ENCODE measurements at places on chromosomes 2 and 18.

DNA sequence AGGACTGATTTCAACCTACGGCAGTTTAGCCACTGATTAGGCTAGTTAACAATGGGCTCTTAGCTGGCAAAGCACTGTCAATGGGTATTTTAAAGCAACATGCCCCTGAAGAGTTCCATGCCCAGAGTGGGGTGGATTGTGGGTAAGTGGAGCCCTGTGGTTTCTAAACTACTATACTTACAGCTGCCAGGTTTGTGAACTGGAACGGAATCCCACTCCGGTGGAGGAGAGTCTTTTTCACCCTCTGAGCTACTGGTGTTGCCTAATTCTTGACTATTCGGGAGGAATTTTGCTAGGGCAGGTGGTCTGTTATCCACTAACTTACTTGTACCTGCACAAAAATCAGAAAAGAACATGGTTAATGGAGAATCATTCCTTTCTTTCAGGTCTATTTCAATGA is 52.6 kb downstream of the ZAP70 start:
- no peak for DNase-seq

DNA sequence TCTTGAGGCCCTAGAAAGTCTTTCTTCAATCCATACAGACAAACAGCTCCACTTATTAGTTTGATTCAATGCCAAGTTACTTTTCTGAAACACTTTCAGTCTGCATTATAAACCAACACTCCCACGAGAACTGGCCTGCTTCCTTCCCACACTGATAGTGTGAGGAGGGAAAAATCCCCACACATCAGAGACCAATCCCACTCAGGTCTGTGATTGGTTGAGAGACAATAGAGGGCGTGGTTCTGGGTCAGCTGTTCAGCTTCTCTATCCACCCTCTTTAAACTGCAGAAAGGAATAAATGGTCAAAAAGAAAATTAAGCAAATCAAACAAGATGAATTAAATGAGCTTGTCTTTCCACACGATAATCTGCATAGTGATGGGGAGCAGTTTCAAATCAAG is 152.5 kb downstream of the NRP2 start:
- no peak for DNase-seq

GRCh38 chr2:229586012-229586411 is 128.3 kb downstream of the DNER start:
- DNase-seq, result no peak

DNA sequence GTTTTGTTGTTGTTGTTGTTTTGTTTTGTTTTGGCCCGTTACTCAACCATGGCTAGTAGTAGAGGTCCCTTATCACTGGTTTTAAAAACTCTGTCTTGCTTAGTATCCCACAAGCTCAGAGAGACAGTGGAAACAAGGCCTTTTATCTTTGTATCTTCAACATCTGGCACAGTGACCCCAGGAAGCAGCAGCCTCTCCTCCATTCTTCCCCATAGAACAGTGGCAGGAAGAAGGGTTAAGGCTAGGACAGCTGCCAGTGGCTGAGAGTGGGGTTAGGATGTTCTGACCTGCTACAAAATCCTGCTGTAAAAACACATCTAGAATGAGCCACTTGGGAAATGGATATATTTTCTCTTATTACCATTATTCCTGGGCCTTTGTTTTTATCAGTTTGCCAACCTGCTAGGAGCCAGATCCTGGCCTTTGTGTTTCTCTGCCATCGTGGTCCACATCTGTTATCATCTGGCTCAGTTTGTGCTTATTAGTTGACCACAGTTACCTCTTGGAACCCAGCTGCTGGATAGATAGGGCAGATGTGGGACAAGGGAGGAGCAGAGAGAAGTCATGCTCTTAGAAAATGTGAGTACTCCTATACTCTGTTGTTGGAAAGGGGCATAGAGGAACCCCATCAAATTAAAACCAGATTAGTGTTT is 246.8 kb downstream of the AGPS start:
- DNase-seq, result no peak

DNA sequence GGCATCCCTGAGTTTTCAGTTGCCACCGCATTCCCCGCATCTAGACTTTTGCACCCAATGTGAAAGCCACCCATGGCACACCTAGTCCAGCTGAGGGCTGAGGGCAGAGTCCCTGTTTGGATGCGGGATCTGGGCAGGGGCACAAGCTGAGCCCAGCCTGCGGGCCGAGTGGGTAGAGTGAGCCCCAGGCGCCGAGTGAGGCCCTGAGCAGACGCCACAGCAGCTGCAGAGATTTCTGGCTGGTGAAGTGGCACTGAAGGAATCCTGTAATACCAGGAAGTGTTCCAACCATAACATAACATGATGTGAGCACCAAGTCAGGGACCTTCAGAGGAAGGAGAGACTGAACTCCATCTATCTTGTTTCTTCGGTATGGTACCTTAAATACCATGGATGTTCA is 27.7 kb upstream of the FRZB start:
- DNase-seq, result no peak

DNA sequence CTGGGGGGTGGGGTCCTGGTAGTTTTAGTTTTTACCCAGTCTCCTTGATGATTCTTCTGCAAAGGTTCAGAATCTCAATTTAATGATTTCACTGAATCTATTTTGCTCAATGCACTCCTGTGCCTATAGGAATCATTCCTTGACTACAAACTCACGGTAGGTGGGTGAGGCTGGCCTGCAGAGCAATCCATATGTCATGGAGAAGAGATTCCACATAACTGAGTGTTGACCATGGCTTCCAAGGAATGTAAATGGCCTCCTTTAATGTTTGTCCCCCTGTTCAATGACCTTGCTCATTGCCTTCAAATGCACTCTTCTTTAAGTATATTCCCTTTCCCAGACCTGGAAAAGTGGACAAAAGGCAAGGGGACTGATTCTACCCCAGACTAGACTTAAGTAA is 12.5 kb downstream of the FAP start:
- no peak for DNase-seq

GRCh38 chr2:212052412-212053159 is 486.0 kb downstream of the ERBB4 start:
- DNase-seq, result no peak

DNA sequence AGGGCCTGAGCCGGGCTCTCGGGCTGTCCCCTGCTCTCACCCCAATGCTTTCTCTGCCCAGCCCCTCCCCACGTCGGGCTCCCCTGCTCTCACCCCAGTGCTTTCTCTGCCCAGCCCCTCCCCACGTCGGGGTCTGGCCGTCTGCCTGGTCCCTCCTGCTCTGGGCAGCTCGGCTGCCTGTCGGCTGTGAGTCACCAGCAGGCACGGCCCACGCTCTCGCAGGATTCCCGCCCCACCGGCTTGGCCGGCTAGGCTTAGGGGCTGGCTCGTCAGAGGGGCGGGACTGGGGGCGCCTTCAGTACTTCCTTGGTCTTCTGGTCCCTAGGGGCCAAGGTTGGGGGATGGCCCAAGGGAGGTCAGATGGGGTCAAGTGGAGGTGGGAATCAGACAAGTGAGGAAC is 3.3 kb downstream of the BOK start:
- no peak for DNase-seq

- DNase-seq, result no peak
Measured at GRCh38 chr2:237670641-237671040, 43.3 kb downstream of the LRRFIP1 start.

DNA sequence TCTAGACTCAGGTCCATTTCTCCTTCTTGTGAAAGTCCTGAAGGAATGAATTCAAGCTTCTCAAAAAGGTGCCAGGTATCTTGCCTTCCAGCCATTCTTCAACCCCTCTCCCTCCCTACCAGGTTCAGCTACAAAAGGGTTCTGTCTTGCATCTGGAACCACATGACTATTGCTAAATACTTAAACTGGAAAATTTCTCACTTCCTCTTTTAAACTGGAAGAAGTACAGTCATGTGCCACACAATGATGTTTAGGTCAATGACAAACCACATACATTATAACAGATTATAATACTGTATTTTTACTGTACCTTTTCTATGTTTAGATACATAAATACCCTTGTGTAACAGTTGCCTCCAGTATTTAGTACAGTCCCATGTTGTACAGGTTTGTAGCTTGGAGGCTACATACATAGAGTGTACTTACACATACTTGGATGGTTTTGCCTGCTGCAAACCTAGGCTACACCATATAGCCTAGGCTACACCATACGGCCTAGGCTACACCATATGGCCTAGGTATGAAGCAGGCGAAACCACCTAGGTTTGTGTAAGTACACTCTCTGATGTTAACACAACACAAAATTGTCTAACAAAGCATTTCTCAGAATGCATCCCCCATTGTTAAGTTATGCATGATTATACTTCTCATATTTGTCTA is 142.0 kb upstream of the DNMT3A start:
- DNase-seq, result no peak

- DNase-seq, result no peak
Measured at GRCh38 chr2:23354554-23354953, 30.4 kb upstream of the KLHL29 start.

- no peak for DNase-seq
Measured at GRCh38 chr2:43018179-43019024, 208.0 kb downstream of the ZFP36L2 start.

DNA sequence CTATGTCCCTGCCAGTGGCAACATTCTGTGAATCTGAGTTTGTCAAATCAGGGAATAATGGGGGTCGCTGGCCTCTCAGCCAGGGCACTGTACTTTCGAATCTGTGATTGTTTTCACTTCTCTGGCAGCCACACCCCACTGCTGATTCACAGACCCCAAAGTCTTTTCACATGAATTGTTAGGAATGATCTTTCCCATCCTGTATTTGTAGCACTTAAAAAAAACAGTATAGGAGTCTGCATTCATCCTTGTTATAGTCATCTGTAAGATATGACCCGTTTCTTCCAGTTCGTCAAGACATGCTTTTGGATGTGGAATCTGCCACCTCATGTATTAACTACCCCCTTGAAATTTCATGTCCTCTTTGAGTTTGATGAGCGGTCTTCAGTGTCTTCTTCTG is 928 bp downstream of the NAGK start:
- DNase-seq, result no peak

- no peak for DNase-seq
Measured at GRCh38 chr2:27828305-27828704, 56.8 kb downstream of the MRPL33 start.

DNA sequence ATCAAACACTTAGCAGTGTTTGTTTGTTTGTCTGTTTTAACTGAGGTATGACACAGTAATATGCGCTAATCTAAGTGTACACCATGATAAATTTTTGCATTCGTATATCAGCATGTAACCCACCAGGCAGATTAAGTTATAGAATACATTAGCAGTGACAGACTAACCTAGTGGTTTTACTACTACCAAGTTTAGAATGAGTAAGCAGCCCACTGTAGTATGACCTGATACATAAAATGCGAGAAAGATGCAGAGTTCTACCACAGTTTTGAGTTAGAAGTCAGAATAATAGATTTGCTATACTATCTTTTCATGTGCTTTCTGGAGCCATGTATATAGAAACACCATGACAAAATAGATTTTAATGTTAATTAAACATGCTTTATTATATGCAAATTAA is 19.1 kb upstream of the MAP4K4 start:
- DNase-seq, result no peak

DNA sequence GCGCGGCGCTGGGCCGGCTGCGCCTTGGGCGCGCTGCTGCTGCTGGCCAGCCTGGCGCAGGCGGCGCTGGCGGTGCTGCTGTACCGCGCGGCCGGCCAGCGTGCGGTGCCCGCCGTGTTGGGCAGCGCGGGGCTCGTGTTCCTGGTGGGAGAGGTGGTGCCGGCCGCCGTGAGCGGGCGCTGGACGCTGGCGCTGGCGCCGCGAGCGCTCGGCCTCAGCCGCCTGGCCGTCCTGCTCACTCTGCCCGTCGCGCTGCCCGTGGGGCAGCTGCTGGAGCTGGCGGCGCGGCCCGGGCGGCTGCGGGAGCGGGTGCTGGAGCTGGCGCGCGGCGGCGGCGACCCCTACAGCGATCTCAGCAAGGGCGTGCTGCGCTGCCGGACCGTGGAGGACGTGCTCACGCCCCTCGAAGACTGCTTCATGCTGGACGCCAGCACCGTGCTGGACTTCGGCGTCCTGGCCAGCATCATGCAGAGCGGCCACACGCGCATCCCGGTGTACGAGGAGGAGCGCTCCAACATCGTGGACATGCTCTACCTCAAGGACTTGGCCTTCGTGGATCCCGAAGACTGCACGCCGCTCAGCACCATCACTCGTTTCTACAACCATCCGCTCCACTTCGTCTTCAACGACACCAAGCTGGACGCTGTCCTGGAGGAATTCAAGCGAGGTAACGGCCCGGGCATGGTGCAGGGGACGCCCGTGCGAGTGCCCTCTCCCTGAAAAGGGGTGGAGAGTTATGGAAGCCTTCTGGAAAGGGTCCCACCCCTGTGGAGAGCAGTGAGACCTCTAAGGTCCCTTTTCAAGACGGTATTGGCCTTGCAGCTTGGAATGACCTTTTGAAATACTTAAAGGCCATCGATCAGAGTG is 1.0 kb downstream of the CNNM3 start:
- no peak for DNase-seq

- no peak for DNase-seq
Measured at GRCh38 chr2:73269686-73270465, 14.4 kb downstream of the FBXO41 start.

DNA sequence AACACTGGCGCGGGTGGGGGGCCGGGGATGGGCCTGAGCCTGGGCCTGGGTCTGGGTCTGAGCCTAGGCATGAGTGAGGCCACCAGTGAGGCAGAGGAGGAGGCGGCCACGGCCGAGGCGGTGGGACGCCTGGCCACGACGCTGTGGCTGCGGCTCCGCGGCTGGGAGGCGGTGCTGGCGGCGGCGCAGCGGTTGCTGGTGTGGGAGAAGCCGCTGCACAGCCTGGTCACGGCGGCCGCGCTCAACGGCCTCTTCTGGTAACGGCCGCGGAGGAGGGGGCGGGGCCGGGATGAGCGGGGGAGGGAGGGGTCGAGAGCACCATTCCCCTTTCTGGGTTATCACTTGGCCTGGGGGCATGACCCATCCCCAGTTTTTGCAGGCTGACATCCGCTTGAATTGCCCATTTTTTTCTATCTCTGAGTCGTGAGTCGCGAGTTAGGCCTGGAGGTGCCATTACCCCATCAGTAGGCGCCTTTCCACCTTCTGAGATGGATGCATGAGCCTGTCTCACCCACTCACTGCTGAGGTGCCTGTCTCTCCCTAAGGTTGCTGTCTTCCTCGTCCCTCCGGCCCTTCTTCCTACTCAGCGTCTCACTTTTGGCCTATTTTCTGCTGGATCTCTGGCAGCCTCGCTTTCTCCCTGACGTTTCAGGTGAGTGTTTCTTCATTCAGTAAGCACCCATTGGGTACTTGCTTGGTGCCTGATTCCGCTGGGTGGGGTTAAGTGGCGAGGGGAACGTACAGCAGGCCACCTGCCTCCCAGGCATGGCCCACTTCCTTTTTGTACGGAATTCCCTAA is 501 bp downstream of the RETREG2 start:
- peak; percentile 33 for DNase-seq

DNA sequence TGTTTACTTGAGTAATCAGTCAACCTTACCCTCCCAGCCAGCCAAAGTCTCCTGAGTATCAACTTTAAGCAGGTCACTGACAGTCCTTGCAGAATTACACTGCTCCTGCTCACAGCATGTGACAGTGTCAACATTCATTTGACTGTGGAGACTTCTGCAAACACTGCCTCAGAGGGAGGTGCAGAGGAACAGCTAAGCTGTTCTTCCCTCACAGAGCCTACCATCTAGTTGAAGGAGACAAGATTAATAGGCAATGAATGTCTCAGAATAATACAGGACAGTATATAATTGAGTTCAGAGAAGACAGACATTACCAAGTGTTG is 11.9 kb downstream of the SLC14A2 start:
- DNase-seq, result no peak

Measured in CD4-positive, alpha-beta T cell (primary cell).